ENCODE measurements at places on chromosomes 6 and 20.

DNA sequence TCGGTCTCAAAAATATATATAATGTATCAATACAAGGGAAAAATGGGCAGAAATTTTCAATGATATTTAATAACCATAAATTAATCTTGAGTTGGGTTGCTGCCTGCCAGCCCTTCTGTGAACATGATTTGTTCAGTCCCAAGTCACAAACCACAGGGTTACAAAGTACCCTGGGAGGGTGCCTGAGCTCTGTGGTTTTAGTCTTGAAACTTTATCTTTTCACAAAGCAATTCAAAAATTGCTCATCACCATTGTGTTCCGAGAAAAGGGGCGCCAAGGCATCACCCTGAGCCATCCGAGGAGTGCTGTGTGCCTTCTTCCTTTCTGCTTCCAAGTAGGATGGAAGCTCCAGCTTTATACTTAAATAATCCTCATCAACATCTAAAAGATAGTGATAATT is 141.6 kb upstream of the AKAP12 start:
- DNase-seq = no peak

DNA sequence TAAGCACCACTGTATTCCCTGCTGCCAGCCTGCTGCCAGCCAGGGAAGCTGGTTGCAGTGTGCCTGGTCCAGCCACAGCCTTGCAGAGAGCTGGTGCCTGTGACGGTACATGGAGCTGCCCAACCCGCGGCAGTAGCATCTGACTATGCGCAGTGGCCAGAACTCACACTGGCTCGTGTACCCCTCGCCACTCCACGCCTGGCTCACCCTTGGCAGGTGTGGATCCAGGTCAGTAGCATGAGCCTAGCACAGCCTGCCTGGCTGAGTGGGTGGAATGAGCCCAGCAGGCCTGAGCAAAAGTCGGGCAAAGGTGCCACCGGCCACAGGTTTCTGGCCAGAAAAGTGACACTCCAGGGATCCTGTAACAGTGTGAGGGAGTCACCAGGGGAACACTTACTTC is 361.7 kb upstream of the MAP3K7 start:
- DNase-seq = no peak

- no peak for DNase-seq
Measured at GRCh38 chr6:45687570-45687969, 309.8 kb upstream of the SUPT3H start.

DNA sequence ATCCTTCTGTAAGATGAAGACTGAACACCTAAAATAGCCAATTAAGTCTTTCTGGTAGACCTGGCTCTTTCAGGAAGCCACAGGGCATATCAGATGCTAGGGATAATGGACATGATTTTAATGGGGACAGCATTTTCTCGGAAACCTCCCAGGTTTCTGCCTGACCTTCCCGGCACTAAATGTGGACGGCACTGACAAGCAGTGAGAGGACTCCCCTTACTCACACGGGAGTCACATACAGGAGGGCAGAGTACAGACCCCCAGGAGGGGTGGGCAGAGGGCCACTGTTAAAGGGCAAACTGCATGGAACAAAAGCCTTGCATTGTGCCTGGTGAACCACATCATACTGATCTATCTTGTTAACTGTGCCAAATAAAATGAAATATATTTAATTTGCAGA is 19.9 kb downstream of the PSMG4 start:
- no peak for DNase-seq

DNA sequence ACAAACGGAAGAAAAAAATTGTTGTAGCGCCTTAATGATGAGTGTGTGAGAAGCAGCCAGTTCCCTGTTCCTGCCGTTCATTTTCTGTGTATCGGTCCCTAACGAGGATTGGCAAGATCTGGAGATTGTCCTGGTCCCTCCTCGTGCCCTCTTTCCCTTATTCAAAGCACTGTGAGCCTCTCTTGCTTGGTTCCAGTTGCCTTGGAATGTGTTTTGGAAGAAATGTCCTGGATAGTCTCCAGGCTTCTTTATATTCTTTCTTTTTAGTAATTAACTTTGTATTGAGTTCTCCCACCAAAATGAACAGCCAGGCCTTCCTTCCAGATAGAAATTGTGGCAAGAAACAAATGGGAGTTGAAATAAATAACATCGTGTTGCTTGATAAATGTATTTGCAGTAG is 348.3 kb downstream of the CDH26 start:
- no peak for DNase-seq

DNA sequence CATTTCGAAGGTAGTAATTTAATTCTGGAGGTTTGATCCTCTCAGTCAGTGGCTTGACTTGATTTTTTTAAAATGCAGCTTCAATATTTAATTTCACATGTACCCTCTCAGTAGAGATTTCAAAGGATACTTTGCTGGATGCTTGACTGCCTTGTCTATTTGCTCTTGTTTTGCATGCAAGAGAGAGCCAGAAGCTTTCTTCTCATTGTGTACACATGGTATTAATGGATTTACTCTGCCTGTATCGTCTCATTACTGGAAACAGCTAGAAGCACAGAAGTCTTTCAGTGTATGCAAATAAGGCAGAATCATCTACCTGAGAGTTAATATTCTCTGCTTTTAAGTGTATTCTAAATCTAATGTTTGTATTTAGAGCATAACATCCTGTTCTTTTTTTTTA is 84.3 kb upstream of the FOXO3 start:
- DNase-seq = no peak

- DNase-seq = no peak
Measured at GRCh38 chr6:558089-558488, 98.8 kb downstream of the HUS1B start.

- no peak for DNase-seq
Measured at GRCh38 chr6:158388727-158389126, 76.5 kb downstream of the TULP4 start.

- no peak for DNase-seq
Measured at GRCh38 chr20:25042531-25043498, 15.1 kb downstream of the ACSS1 start.

- no peak for DNase-seq
Measured at GRCh38 chr6:121912905-121913304, 477.5 kb downstream of the GJA1 start.

GRCh38 chr20:43294031-43294430 is 104.3 kb upstream of the PTPRT start:
- no peak for DNase-seq

- no peak for DNase-seq
Measured at GRCh38 chr6:16764188-16764950, 3.1 kb upstream of the ATXN1 start.

DNA sequence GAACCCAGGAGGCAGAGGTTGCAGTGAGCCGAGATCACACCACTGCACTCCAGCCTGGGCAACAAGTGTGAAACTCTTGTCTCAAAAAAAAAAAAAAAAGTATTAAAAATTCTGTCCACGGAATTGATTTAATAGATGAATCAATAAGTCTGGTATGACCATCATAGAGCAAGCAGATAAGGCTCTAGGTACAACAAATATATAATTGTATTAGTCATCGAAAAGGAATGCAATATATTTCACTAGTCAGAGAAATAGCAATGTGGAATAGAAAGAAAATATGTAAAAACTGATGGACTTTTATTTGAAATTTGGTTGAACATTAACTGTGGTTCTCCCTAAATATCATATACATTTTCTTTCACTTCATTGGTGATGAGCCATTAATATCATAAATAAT is 476.8 kb upstream of the AGPAT4 start:
- DNase-seq = no peak

DNA sequence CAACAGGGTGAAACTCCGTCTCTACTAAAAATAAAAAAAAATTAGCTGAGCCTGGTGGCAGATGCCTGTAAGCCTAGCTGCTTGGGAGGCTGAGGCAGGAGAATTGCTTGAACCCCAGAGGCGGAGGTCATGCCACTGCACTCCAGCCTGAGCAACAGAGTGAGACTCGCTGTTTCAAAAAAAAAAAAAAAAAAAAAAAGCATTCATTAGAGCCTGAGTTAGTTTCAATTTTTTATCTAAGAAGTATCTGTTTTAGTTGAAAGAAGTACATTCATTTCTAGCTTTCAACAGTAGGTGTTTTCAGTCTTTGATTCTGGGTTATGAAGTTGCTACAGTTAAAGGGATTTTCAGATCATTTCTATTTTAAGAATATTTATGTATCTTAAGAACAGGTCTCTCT is 42.2 kb downstream of the ZNF292 start:
- no peak for DNase-seq

DNA sequence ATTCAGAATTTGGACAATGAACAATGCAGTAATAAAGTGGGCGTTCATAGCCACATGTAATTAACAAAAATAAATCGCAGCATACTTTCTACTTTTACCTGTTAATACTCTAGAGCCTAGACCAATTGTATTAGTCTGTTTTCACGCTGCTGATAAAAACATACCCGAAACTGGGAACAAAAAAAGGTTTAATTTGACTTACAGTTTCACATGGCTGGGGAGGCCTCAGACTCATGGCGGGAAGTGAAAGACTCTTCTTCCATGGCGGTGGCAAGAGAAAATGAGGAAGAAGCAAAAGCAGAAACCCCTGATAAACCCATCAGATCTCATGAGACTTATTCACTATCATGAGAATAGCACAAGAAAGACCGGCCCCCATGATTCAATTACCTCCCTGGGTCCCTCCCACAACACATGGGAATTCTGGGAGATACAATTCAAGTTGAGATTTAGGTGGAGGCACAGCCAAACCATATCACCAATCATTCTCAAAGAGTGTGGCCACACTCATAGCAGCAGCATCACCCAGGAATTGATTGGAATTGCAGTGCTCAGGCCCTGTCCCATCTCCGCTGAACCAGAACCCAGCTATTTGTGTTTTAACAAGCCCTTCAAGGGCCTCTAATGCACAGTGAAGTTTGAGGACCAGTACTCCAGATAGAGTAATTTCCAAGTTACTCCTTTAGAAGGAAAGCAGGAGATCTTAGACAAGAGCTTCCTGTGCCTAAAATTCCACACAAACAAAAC is 650.0 kb downstream of the KIF16B start:
- no peak for DNase-seq

- no peak for DNase-seq
Measured at GRCh38 chr6:31676322-31676903, 4.5 kb downstream of the LY6G5C start.

DNA sequence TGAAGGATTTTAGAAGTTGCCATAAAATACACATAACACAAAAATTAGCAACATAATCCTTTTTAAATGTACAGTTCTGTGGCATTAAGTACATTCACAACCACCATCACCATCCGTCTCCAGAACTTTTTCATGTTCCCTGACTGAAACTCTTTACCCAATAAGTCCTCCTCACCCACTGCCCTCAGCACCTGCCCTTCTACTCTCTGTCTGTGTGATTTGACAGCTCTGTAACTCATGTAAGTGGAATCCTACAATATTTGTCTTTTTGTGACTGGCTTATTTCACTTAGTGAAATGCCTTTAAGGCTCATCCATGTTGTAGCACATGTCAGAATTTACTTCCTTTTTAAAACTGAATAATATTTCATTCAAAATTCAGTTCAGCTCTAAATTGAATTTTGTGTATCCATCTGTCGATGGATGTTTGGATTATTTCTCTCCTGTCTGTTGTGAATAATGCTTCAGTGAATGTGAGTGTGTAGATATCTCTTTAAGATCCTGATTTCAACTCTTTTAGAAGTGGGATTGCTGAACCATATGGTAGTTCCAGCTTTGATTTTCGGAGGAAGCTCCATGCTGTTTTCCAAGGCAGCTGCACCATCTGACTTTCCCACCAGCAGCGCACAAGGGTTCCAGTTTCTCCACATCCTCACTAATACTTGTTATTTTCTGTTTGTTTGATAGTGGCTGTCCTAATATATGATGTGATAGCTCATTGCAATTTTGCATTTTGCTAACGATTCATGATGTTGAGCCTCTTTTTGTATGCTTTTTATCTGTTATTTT is 4.2 kb downstream of the ENTPD6 start:
- no peak for DNase-seq

DNA sequence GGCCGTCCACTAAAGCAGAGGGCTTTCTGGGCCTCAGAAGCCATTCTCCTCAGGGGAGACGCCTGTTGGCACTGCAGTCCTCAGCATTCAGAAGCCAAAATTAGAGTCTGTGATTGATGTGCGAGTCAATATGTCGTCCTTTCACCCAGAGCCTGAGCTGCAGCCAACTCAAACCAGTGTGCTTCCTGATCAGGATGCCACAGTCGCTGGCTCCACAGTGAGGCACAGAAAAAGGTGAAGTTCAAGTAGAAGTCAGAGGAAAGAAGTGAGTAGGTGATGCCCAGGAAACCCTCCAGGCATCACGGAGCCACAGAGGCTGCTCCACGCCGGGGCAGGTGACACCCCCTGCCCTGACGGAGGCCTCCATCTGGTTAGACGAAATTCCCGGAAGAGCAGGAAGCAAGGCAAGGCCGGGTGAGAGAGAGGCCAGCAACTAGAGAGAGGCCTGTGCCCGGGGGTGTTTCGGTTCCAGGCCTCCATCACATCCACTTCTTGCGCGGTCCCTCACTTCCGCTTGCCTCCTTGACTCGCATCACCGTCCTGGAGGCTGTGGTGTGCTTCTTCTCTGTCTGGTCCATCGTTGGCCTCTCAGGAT is 177.7 kb upstream of the SNX9 start:
- no peak for DNase-seq

GRCh38 chr6:22631091-22631490 is 61.7 kb downstream of the HDGFL1 start:
- DNase-seq = no peak

Measured in GM04504 (cell line).